ENCODE measurements at places on chromosomes 2 and 18.

DNA sequence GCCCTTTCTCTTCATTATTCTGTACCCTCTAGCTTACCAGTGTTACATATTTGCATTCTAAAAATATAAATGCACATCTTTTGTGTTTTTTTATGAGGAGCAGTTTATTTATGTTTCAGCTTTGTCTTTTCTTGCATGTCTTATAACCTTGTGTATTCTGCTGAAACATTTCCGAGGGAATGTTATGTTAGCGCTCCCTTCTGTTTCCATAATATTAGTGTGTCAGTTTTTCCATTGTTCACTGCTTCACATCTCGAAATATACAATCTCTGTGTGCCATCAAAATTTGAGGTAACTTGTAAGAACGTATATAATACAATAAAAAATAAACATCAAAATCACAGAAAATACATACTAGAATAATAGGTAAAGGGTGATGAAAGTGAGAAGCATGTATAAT is 153.3 kb downstream of the PKP4 start:
- no peak for DNase-seq

DNA sequence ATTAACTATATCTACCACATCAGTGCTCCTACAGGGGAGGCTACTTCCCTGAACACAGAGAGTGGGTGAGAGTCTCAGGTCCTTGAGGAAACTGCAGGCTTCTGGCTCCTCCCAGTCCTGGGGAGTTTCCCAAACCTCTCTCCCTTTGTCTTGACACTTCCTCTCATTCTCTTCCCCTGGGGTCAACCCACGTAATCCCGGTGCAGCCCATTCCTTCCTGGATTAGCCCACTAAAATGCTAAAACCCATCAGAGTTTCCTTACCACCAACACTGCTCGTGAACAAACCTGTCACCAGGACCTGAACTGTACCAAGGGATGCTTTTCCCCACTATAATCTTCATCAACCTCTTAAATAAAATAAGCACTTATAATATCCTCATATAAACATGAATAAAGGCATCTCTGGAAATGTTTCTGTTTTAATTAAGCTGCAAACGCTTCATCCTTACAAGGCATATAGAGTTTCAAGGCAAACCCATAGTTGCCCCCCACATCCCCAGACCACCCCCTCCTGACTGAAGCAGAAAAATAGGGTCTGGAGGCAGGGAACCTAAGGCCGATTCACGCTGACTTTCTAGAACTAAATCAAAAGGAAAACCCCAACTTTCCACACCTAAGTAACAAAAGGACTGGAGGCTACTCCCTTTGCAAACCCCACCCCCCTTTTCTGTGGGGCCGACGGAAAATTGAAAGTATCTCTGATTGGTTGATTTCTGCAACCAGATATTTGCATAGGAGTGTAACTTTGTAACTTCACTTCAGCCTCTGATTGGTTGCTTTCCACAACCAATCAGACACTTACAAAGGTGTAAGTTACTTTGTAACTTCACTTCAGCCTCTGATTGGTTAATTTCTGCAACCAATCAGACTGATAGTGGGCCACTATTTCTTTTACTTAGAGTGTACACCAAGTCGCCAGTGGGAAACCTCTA is 19.0 kb downstream of the TMSB10 start:
- no peak for DNase-seq

DNA sequence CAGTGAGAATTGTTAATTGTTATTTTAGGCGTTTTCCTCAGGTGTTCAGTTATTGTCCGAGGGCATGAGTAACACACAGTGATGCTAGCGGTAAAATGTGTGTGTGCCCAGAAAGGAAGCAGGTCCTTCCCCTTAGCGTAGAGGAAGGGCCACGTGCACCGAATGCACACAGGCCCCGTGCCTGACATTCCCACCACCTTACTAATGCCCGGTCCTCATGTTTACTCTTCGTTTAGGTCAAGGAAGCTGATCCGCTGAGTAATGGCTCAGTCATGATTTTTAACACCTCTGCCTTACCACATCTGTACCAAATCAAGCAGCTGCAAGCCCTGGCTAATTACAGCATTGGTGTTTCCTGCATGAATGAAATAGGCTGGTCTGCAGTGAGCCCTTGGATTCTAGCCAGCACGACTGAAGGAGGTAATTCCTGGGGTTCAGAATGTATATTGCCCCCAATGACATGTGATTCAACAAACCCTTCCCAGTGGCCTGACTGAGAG is 76.7 kb downstream of the MERTK start:
- no peak for DNase-seq

DNA sequence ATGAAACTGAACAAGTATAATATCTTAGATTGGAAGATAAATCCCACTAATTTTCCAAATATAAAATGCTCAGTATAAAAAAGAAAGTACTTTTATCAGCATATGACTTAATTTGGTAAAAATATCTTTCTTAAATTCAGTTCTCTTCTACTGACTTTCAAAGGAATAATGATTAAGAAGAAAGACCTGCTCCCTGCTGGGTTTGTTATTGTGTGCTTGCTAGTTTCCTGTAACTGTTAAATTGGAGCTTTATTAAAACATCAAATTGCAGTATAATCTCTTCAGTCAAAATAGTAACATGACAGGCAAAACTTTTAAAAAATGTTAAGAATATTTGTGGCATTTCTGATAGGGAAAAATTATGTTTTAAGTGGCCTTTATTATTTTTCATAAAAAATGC is 1317.4 kb upstream of the CDH2 start:
- no peak for DNase-seq

GRCh38 chr2:212427638-212428037 is 111.0 kb downstream of the ERBB4 start:
- no peak for DNase-seq

- peak; percentile 36 for DNase-seq
These were observed 35.2 kb downstream of the CENPO start for GRCh38 chr2:24828238-24828996.

DNA sequence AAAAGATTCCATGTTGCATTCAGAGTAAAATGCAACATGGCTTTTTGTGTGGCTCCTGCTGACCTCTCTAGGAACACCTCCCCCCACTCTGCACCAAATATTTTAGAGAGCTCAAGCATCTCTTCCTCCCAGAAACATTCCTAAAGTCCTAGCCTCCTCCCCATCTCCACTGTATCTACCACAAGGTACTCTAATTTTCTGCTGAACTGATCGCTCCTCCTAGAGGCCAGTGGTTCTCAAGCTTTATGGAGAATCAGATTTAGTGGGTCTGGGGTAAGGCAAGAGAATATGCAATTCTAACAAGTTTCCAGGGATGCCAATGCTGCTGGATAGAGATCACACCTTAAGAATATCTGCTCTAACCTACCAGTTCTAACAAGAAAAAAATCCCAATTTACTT is 89.5 kb upstream of the HNRNPA3 start:
- no peak for DNase-seq

GRCh38 chr2:165624470-165624800 is 154.9 kb downstream of the CSRNP3 start:
- DNase-seq = no peak

DNA sequence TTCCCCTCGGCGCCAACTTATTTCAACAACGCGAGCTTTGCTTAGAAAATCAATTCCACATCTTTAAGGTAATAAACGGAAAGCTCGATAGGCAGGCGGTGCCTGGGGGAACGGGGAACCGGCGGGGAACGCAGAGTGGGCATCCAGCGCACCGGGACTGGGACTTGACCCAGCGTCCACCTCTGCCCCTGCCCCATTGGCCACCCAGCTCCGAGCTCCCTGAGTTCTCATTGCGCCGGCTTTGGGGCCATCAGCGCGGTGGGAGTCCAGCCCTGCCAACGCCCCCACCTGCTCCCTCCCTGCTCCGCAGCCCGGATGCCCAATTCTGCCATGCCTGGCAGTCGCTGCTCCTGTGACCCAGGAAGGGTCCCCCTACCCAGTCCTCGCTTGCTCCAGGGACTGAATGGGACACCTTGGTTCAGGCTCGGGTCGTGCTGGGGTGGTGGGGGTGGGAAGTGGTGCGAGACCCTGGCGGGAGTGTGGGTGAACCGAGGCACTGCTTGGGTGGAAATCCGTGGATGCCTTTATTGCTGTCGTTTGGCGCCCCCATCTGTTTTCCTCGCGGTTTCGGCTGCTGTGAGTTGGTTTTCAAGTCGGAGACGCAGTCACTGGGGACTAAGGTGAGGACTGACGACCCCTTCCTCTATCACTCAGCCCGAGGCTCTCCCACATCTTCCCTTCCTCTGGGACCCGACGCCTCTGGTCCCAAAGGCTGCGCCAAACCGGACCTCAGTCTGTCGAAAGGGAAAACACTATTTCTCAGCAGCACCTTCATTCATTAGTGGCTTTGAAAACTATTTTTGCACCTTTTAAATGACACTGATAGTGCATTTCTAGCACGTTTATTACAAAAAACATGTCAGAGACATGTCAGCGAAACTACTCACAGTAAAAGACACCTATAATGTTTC is 2.4 kb upstream of the EVX2 start:
- DNase-seq = peak; percentile 78

- no peak for DNase-seq
These were observed 335.2 kb downstream of the LPIN1 start for GRCh38 chr2:12081481-12082210.

Measured in SK-N-SH (cell line).